Mesenchymal stem cell (in vitro differentiated cells and primary cell): ENCODE measurements at places on chromosomes 1 and 21.

GRCh38 chr1:51922040-51922439 is 43.5 kb upstream of the NRDC start:
- no peak overlapping the region for H3K27ac ChIP-seq
- DNase-seq: no peak
- H3K36me3 ChIP-seq: no peaks in the 10 kb centered on the region
- H3K4me3 ChIP-seq: no peak overlapping the region
- peaks cover 12% of the 10 kb centered on the region for H3K4me1 ChIP-seq
- no peaks in the 10 kb centered on the region for H3K27me3 ChIP-seq

- no peak overlapping the region for H3K27ac ChIP-seq
- peaks cover 5% of the 10 kb centered on the region for H3K36me3 ChIP-seq
- H3K4me1 ChIP-seq: peaks cover 4% of the 10 kb centered on the region
- no peak overlapping the region for H3K4me3 ChIP-seq
- DNase-seq: no peak
- no peaks in the 10 kb centered on the region for H3K27me3 ChIP-seq
Observed at GRCh38 chr1:160257411-160258015, 4.8 kb downstream of the DCAF8 start.

GRCh38 chr1:170674239-170674638 is 10.3 kb downstream of the PRRX1 start:
- no peak for DNase-seq
- peaks cover 27% of the 10 kb centered on the region for H3K27me3 ChIP-seq
- no peak overlapping the region for H3K27ac ChIP-seq

- peaks cover 48% of the 10 kb centered on the region for H3K36me3 ChIP-seq
- no peak overlapping the region for H3K4me3 ChIP-seq
- peaks cover 3% of the 10 kb centered on the region for H3K4me1 ChIP-seq
- no peaks in the 10 kb centered on the region for H3K27me3 ChIP-seq
- H3K27ac ChIP-seq: no peak overlapping the region
- DNase-seq: peak; percentile 22
Observed at GRCh38 chr21:33451634-33452071, 28.1 kb downstream of the TMEM50B start.

GRCh38 chr1:45879885-45880598 is 76.6 kb downstream of the MAST2 start:
- no peaks in the 10 kb centered on the region for H3K36me3 ChIP-seq
- H3K4me1 ChIP-seq: peaks cover 3% of the 10 kb centered on the region
- H3K27ac ChIP-seq: no peak overlapping the region
- H3K27me3 ChIP-seq: no peaks in the 10 kb centered on the region

DNA sequence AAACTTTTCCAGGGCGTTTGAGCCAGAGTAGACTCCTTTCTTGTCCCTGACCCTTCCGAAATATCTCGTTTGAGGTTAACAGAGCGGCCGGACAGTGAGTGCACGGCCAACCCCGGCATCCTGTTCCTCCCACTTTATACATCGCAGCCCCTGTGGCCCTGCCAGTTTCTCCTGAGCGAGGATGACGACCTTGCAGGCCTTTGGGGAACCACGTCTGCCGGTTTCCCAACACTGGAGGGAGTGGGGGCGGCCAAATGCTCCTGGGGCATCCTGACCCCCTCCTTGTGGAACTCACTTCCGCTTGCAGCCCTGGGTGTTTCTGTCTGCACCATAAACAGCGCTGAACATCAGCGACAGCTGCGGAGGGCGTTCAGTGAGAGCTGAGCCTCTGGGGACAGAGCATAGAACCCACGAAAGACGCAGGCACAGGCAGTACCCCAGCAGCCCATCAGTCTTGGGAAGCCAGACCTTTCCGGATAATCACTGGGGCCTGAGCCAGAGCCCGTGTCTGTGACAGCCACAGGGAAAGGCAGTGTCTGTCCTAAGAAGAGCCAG is 4.8 kb upstream of the KCNAB2 start:
- H3K27ac ChIP-seq: no peak overlapping the region
- no peak for DNase-seq
- no peak overlapping the region for H3K4me3 ChIP-seq

- no peak overlapping the region for H3K27ac ChIP-seq
- no peaks in the 10 kb centered on the region for H3K4me1 ChIP-seq
- H3K27me3 ChIP-seq: no peaks in the 10 kb centered on the region
- DNase-seq: no peak
- no peak overlapping the region for H3K4me3 ChIP-seq
Observed at GRCh38 chr21:31938330-31939301, 65.8 kb downstream of the HUNK start.

- no peaks in the 10 kb centered on the region for H3K4me1 ChIP-seq
- H3K27me3 ChIP-seq: no peaks in the 10 kb centered on the region
- no peaks in the 10 kb centered on the region for H3K36me3 ChIP-seq
- no peak for DNase-seq
- no peak overlapping the region for H3K4me3 ChIP-seq
Observed at GRCh38 chr21:38714039-38714817, 91.5 kb upstream of the ETS2 start.
